ENCODE measurements at places on chromosomes 16 and 17.

DNA sequence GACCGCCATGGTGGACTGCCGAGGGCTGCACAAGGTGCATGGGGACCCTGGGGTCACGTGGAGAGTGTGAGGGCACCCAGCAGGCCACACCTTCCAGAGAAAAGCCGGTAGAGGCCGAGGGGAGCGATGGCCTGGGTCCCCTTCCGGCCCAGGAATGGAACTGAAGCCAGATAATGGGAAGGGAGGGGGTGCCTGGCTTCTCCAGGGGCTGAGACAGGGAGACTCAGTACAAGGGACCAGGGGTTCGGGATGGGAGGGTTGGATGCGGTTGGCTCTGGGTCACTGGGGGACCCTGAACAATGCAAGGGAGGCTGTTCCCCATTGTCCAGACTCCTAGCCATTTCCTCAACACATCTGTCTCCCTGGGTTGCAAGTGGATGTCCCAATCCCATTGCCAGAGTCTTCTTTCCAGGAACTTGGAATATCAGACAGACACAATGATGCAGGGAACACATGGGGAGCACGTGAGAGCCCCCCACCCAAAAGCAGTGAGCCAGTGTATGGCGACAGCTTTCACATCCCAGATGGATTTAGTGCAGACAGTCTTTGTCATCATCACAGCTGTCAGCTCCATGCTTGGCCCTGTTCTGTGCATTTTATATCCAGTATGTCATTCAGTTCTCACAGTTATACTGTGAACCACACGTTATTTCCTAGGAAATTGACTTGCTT is 23.6 kb upstream of the DNAI2 start:
- no peak for DNase-seq

DNA sequence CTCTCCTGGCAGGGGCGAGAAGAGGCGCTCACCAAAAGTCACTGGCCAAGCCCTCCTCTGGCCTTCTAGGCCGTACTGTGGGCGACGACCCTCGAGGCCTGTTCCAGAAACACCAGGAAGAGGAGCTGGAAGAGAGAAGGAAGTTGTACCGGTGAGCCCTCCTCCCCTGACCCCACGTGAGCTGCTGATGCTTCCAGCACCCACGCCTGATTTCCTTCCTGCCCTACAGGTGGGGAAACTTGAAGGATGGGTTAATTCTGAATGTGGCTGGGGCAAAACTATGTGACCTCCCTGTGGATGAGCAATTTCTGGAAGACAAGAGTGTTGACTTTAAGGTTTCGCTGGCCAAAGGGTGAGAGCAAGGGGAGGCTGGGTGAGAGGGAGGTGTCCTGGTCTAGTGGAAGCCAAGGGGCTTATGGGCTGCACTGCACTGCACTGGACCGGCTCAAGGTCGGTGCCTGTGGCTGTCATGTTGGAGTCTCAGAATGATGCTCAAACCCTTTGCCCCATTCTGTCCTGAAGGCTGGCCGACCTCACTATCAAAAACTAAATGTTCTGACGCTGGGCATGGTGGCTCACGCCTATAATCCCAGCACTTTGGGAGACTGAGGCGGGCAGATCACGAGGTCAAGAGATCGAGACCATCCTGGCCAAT is 6.2 kb downstream of the C17orf100 start:
- no peak for DNase-seq

- DNase-seq: no peak
These were observed 181.3 kb downstream of the HS3ST3A1 start for GRCh38 chr17:13420418-13420826.

DNA sequence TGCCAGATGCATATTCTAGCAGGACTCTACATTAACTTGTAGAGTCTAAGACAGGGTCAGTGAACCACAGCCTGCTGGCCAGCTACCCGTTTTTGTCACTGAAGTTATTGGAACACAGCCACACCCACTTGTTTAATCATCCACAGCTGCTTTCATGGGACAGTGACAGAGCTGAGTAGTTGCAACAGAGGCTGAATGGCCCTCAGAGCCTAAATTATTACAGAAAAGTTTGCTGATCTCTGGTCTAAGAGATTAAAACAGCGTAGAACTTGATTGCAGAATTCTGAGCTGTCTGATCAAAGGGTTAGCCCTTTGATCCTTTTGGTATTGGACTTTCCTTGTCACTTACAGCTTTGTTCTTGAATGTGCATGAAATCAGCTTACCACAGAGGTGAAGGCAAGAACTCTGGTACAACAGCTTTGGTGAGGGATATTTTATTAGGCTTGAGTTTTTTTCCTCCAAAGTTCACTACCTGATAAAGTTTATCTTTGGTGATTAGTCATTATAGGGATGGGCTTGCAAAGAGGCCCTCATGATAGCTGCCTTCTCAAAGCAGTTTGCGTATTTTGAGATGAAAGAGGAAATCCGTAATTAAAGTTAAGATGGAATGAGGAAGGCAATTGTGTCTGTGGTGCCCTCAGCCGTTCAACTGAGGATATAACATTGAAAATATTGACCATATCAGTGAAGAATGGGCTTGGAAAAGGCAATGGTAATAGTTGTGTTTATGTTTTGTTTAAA is 23.6 kb downstream of the ALDH3A2 start:
- DNase-seq: peak; percentile 35

- DNase-seq: no peak
These were observed 284.3 kb upstream of the CDH11 start for GRCh38 chr16:65406116-65406515.

DNA sequence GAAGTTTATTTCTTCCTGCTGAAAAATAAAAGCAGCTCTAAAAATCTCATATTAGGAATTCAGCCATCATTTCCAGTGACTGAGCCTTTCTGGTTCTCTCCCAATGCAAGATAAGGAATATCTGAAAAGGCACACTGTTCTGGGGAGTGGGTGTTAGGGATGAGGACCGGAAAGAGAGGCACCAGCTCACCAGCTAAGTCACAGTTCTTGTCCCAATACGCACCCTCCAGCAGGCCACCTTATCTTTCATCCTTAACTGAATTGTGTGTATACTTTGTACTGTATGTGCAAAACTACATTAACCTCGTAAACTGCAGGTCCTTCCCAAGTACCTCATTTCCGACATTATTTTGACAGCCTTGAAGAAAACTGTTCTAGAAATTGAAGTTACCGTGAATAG is 11.0 kb downstream of the AMFR start:
- DNase-seq: no peak

DNA sequence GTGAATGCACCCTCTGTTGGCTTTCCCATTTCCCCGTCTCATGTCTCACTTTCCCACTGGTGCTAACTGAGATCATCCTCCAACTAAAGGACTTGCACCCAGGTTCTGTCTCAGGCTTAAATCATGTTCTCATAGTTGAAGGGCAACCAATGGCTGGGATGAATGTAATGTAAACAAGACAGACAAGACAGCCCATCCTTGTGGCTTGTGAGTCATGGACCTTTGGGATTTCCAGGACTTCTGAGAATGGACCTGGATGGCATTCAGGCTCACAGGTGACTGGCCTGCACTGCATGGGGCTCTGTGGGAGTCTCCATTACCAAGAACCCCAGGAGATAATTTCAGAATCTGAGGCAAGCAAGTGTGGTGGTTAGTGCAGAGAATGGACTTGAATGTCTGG is 347.5 kb downstream of the HAPSTR1 start:
- no peak for DNase-seq

- DNase-seq: no peak
These were observed 1541.7 kb upstream of the CDH8 start for GRCh38 chr16:63577891-63578290.

DNA sequence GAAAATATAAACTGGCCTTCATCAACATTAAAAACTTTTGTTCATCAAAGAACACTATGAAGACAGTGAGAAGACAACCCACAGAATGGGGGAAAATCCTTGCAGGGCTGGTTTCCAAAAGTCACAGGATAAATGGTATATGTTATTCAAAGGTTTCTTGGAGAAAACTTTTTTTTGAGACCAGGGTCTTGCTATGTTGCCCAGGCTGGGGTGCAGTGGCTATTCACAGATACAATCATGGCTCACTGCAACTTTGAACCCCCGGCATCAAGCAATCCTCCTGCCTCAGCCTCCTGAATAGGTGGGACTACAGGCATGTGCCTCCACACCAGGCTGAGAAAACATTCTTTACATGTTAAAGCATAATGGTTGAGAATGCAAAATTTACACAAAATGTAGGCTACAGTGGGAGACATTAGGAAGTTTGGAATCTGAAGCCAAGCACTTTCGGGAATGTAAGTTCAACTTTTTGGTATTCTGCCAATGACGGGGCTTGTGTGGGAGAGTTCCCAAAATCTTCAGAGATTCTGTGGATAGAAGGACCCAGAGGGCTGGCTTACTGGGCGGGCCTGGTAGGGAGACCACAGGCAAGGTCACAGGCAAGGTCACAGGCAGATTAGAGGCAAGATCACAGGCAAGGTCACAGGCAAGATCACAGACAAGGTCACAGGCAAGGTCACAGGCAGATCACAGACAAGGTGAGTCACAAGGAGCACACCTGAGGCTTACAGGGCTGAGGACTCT is 24.2 kb upstream of the ATP2A3 start:
- no peak for DNase-seq

DNA sequence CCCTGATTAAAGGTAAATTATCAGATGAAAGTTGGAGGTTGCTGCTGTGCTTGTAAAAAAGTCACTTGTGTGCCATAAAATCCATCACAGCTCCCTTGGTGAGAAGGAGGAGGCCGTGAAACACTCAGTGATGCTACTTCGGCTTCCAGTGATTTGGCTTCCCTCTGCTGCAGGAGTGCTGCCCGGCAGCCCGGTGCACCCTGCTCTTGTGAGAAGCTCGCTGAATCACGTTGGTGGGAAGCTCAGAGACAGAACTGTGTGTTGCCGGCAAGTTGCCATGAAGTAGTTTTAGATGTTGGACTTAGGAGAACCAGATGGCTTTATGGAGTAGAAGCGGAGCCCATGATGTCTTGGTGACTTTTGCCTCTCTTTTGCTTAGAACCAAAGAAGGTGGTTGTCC is 33.3 kb downstream of the MSI2 start:
- no peak for DNase-seq

DNA sequence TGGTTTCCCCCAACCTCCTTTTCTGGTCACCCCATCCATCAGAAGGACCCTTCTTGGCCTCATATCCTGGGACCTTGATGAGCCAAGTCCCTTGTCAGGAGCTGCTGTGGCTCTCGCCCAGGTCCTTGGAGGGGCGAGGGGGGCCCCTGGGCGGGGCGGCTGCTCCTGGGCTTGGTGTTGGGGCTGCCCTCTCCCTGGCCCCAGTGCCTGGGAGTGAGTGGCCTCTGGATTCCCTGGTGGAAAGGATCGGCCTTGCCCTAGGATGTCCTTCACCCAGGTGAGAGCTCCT is 6.2 kb upstream of the NOTUM start:
- no peak for DNase-seq

- DNase-seq: no peak
These were observed 16.3 kb downstream of the NACA2 start for GRCh38 chr17:61574542-61575351.

DNA sequence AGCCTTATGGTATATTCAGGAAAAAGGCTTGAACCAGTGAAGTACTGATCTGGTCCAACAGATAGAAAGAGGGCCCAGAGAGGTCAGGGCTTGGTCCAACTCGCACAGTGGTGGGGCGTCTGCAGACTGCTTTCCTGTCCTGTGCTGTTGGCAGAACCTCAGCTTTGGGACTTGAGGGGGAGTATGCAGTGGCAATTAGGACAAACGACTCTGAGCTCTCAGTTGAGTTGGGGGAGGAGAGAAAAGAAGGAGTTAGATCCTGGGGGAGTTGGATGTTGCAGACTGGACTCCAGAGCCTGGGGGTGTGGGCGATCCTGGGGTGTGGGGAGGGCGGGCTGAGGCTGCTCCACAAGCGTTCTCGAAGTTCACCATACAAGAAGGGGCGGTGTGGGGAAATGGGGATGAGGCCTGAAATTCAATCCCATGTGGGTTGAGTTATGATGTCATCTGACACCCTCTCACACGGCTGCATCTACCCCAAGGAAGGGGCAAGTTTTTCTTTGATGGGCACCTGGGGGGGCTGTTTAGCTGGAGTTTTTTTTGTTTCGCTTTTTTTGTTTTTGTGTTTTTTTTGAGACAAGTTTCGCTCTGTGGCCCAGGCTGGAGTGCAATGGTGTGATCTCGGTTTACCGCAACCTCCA is 14.6 kb downstream of the GRB7 start:
- DNase-seq: no peak

- no peak for DNase-seq
These were observed 119.8 kb downstream of the HIC1 start for GRCh38 chr17:2174468-2175293.

- no peak for DNase-seq
These were observed 65.7 kb upstream of the BCAR1 start for GRCh38 chr16:75317101-75317522.

DNA sequence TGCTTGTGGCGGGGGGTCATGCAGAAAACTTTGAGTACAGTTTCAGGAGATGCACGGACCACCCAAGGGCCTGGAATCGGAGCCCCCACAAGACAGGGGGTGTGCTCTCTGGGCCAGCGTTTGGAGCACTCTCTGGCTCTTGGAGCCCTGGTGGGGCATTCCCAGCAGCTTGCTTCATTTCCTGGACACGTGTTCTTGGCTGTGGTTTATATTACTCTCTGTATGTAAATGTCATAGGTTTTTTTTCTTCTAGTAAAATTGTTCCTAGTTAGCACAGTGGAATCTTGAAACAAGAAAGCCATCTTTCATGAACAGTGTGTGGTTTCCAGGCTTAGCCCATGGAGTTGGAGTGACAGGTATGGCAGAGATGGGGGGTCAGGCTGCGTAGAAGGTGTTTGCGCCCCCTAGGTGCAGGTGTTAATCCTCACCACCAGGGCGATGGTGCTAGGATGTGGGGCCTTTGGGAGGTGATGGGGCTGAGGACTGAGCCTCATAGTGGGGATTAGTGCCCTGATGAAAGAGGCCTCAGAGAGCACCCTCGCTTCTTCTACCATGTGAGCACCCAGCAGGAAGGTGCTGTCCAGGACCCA is 79.8 kb downstream of the JPH3 start:
- DNase-seq: no peak

GRCh38 chr16:57534881-57535658 is 1.3 kb downstream of the CCDC102A start:
- DNase-seq: no peak

DNA sequence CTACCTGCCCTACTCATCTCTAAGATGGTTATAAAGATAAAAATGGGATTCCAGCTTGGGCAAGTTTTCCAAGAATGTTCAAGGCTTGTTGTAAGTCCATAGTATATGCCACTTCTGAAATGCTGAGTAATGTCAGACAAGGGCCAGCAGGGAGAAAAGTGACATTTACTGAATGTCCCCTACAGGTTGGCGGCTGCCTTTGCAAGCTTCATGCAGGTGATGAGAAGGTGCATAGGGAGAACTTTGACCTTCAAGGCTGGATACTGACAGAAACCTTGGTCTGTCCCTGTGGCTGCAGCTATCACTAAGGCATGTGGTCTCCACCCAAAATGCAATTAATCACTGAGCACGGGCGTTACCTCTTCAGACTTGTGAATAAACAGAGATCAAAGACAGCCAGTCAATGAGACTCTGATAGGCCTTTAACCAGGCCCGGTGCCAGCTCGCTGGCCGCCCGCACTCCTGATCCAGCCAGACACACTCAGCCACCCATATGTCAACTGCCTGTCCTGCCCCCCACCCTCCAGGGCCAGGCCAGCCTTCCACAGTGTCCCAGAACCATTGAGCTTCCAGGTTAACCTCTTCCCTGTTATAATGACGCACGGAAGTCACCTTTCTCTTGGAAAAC is 26.8 kb upstream of the AXIN2 start:
- DNase-seq: no peak

Measured in midbrain (tissue), 1 donor.